ENCODE measurements at places on chromosomes 11 and 22.

GRCh38 chr11:27122001-27122400, 81.4 kb downstream of the BBOX1 start:
- DNase-seq, result no peak

- no peak for DNase-seq
Observed at GRCh38 chr22:17113600-17113999, 7.6 kb downstream of the TMEM121B start.

- no peak for DNase-seq
Observed at GRCh38 chr11:94794287-94795168, 26.4 kb downstream of the AMOTL1 start.

DNA sequence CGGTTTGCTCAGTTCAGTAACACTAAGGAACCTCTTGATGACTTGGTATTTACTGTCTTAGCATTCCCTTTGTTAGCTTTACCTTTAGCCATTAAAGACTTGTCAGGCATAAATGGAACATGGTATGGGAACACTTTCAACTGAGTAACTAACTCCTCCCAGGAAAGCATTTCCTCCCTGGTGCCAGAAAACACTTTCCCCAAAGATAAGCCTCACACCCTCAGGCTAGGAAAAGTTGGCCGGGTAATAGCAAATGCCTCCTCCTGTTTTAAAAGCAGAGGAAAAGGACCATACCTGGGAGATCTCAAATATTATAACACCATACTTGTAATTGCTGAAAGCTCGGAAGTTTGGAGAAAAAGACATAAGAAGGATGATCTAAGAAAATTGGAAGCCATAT, 12.0 kb downstream of the KCNJ11 start:
- DNase-seq, result no peak

GRCh38 chr11:47501101-47501500, 51.8 kb downstream of the CELF1 start:
- no peak for DNase-seq

DNA sequence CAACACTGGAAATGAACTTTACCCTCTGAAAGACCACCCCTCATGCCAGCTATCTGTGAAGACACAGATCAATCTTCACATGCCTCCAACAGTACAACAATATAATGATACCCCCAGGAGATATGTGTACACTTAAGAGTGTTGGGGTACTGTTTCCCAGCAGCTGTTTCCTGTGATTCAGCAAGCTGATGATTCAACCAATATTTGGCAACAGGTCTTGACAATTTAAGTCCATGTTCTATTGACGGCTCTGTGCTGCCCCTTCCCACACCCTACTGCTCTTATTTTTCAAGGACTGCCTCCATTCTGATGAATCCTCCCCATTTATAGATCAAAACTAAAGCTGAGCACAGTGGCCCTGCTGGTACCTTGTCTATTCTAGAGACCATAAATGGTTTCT, 6.6 kb downstream of the SNX19 start:
- DNase-seq, result no peak

- no peak for DNase-seq
Observed at GRCh38 chr11:63870351-63871140, 31.6 kb downstream of the MARK2 start.

GRCh38 chr22:39554151-39554550, 16.4 kb upstream of the CACNA1I start:
- no peak for DNase-seq

- DNase-seq, result peak; percentile 98
Observed at GRCh38 chr11:46346886-46347636, at the start of gene DGKZ. TSS of gene DGKZ (plus strand) at chr11:46347463. CDS start at chr11:46347660, 197 bp downstream.

DNA sequence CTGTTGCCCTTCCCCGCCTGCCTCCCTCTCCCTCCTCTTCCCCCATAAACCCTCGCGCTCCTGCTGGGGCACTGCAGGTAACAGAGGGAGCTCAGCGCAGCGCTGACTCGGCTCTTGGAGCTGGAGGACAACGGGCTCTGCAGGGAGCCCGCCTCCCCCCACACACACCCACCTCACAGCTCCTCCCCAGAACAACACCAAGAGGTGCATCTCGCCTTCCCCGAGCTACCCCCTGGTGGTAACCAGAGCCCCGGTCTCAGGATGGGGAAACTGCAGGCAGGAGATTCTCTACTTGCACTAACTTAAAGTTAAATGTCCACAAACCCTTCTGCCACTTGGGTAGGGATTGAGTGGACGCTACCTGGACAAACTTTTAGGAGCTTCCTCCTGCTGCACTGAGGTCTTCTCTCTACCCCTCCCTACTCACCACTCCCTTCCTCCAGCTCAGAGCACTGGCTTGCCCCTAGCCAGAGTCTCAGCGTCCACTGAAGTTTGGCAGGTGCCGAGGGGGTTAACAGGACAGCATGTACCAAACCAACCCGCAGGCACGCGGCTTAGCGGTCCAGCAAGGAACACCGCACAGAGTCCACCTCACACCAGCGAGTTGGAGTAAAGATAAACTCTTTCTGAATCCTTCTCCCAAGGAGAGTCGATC, 4.0 kb upstream of the SCN4B start:
- no peak for DNase-seq

DNA sequence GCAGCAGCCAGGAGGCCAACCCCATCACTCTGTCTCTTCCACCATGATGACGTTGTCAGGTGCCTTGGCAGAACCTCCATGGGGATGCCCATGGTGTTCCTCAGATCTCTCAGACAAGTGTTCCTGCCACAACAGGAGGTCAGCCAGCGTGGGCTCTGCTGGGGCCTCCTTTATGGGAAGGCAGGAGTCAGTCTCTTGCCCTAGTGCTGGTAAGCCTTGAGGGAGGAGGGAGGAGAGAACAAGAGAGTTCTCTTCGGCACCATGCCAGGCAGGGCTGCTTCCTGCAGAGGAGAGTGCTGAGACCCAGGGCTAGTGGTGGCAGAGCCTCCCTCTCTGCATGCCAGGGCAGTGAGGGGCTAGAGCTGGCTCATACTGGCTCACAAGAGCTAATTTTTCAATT, 32.5 kb downstream of the GNAZ start:
- DNase-seq, result no peak

DNA sequence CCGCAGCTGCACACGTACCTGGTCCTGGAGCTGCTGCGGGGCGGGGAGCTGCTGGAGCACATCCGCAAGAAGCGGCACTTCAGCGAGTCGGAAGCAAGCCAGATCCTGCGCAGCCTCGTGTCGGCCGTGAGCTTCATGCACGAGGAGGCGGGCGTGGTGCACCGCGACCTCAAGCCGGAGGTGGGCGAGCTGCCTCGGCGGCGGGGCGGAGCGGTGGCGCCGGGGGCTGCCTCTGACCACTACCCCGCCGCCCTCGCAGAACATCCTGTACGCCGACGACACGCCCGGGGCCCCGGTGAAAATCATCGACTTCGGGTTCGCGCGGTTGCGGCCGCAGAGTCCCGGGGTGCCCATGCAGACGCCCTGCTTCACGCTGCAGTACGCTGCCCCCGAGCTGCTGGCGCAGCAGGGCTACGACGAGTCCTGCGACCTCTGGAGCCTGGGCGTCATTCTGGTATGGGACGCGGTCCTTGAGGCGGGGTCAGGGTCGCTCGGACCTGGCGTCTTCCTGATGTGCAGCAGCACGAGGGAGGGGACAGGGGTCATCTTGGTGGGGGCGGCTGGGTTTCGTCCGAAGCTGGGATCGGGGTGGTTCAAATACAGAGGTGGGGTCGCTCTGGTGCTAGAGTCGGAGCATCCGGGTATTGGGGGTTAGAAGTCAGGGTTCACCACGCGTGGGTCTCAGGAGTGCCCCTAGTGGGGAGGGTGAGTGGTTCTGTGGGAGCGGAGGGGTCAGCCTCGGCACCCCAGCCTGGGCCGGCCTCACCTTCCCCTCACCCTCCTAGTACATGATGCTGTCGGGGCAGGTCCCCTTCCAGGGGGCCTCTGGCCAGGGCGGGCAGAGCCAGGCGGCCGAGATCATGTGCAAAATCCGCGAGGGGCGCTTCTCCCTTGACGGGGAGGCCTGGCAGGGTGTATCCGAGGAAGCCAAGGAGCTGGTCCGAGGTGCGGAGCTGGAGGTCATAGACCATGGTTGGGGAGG, 10.8 kb downstream of the RPS6KA4 start:
- DNase-seq, result no peak

- no peak for DNase-seq
Observed at GRCh38 chr11:121483805-121484480, 31.2 kb upstream of the SORL1-AS1 start.

DNA sequence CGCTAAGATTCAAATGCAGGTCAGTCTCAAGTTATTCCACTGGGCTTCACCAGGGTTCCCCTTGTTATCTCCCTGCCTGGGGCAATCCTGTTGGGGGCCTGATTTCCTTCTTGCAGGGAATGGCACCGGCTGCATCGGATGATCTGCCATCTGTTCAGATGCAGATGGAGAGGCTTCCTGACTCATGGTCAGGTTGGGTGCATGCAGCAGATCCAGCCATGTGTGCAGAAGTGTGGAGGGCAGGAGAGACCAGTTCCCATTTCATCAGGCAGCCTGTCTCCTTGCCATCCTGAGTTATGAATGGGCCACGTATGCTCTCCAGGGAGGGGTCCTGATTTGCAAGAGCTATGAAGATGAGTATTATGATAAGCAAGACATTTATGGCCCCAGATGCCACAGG, 161.2 kb upstream of the PLET1 start:
- DNase-seq, result no peak

DNA sequence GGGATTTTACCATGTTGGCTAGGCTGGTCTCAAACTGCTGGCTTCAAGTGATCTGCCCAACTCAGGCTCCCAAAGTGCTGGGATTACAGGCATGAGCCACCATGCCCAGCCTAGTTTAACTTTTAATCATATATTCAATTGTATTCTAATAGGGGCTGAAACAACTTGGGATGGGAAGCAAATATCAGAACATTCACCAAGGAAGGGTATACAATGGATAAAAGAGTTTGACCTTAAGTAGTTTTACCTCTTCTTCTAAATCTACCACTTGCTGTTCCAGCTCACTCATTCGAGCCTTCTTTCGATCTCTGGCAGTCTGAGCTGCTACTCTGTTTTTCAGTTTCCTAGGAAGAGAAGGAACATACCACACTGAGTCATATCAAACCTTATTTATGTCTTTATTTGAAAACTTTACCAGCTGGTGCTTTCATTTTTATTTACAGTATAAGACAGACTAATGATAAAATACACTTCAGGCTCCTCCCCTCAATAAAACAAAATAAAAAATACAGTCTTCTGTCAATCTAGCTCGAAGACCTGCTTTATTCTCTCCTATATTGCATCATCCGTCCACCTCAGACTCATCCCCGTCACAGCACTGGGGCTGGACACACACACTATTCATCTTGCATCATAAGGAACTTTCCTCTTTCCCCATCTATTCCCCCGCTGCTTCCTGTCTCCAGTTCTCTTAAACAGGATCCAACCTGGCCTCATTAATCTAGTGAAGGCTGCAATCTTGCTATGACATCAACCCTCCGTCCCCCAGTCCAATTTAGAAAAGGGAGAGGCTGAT, 1.4 kb downstream of the XBP1 start:
- DNase-seq, result peak; percentile 65

DNA sequence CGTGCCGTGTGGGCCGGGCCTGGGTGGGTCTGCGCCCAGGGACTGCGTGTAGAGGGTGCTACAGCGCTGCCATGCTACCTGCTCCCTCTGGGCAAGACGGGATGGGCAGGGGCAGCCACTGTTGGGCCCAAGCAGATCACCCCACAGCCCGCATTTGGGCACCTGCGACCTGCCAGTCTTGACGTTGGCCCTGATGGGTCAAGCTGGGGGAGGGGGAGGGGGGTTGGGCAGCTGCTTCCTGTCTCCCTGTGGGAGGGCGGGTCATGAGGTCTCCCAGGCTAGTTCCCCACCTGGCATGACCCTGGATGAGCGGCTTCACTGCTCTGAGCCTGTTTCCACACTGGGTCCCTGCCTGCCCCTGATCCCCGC, 2.8 kb upstream of the RPS19BP1 start:
- DNase-seq, result no peak

- DNase-seq, result no peak
Observed at GRCh38 chr11:33753304-33753967, 17.2 kb upstream of the CD59 start.

GRCh38 chr22:43476751-43477725, 65.2 kb downstream of the MPPED1 start:
- DNase-seq, result no peak

DNA sequence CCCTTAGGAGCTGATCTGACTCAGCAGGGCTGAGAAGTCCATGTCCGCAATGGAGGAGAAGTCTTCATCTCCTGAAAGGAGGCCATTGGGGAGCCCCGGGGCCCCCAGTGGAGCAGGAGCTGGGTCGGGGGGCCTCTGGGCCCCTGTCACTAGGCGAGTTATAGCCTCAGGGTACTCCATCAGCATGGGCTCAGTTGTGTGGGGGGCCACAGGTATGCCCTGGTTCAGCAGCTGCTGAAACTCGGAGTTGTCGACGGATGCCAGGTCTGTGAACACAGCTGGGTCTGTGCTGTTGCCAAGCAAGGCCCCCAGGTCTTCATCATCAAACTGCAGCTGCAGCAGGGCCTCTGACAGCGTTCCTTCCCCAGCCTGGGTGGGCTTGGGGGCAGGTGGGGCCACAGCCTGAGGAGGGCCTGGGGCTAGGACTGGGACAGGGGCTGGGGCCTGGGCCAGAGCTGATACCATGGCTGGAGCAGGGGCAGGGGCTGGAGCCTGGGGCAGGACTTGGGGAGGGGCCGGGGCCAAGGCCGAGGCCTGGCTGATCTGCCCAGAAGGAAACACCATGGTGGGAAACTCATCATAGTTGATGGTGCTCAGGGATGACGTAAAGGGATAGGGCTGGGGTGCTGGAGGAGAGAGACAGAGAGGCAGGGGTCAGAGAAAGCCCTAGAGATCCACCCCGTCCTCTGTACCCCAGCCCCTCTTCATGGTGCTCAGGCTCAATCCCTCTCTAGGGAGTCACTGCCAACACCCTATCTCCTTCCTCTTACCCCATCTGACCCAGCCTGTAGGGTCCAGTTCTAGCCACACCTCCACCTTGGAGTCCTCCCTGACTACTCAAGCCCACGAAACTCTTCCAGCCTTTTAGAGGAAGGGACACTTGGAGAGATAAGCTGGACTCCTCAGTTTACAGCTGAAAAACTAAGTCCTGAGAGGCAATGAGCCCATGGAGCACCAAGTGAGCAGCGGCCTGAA, 8.1 kb downstream of the RELA start:
- DNase-seq, result peak; percentile 57

DNA sequence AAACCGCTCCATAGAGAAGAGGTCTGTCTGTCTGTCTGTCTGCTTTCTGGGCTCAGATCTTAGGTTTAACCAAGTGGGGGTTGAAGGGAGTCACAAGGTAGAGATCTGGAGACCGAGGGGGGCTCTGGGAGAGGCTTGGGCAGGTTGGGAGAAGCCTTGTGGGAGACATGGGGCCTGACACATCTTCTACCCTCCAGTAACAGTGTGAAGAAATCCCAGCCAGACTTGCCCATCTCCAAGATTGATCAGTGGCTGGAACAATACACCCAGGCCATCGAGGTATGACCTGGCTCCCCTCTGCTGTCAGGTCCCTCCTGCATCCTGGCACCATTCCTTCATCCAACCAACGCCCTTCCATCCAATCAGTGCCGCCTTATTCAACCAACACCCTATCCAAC, 7.4 kb downstream of the PRR33 start:
- no peak for DNase-seq

Measured in activated CD8-positive, alpha-beta memory T cell treated with anti-CD3 and anti-CD28 coated beads, Interleukin-2, amount 50 U/mL, for 48 hours (primary cell).